ENCODE measurements at places on chromosomes 6 and 20.

DNA sequence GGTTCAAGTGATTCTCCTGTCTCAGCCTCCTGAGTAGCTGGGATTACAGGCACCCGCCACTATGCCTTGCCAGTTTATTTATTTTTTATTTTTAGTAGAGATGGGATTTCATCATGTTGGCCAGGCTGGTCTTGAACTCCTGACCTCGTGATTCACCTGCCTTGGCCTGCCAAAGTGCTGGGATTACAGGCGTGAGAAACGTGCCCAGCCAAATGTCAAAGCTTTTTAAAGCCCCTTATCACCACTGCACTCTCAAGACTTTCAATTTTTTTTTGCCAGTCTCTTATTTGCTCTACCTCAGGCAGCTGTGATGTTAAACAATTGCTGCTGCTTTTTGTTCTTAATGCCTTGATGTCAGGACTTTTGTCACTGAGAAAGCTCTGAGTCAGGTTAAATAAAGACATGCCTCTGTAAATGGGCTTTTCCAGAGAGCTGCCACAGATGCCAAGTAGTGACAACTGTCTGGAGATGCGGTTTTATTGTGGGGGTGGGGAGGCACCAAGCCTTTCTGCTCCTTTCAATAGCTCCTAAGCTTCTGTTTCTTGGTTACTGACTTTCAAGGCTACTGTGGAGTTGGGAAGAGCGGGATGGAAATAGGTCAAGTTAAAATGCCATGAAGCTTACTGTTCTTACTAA is 29.2 kb downstream of the RSPH3 start:
- DNase-seq, result no peak
- H3K4me3 ChIP-seq, result no peak overlapping the region
- H3K4me1 ChIP-seq, result no peaks in the 10 kb centered on the region
- H3K27ac ChIP-seq, result no peak overlapping the region

DNA sequence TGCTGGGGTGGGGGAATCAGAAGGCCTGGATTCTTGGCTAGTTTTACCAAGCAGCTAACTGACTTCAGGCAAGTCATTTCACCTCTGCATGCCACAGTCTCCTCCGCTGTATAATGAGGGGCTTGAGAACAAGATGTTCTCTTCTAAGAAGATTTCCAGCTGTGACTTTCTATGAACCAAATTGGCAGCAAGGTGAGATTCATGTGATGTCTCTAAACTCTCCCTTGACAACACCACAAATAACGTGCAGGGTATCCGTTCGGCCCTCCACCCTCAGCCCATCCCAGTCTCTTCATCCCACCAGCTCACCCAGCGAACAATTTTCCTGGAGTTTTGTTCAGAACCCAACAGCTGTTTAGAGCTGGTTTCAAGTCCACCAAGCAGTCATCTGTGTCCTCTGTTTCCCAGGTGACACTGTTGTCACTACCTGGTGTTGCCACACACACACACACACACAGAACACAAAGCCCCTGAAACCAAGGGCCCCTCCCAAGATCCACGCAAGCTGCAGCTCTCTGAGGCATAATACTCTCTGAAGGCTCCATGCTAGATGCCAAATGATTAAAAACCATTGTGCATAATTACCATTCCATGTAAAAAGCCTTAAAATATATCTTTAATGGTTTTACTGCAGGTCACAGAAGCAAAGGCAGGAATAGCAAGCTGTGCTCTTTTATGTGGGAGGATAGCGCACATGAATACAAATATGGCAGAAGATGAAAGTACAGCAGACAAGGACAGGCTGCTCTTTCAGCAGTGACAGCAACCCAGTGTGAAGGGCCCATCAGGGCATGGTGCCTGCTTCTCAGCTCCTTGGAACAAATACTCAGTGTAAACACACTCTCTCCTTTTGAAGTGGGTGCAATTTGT is 48.2 kb downstream of the ARHGAP18 start:
- H3K27ac ChIP-seq, result peak overlapping the region; percentile 60
- H3K27me3 ChIP-seq, result no peaks in the 10 kb centered on the region
- no peak overlapping the region for H3K4me3 ChIP-seq
- H3K36me3 ChIP-seq, result no peaks in the 10 kb centered on the region
- DNase-seq, result no peak
- H3K4me1 ChIP-seq, result peaks cover 52% of the 10 kb centered on the region

DNA sequence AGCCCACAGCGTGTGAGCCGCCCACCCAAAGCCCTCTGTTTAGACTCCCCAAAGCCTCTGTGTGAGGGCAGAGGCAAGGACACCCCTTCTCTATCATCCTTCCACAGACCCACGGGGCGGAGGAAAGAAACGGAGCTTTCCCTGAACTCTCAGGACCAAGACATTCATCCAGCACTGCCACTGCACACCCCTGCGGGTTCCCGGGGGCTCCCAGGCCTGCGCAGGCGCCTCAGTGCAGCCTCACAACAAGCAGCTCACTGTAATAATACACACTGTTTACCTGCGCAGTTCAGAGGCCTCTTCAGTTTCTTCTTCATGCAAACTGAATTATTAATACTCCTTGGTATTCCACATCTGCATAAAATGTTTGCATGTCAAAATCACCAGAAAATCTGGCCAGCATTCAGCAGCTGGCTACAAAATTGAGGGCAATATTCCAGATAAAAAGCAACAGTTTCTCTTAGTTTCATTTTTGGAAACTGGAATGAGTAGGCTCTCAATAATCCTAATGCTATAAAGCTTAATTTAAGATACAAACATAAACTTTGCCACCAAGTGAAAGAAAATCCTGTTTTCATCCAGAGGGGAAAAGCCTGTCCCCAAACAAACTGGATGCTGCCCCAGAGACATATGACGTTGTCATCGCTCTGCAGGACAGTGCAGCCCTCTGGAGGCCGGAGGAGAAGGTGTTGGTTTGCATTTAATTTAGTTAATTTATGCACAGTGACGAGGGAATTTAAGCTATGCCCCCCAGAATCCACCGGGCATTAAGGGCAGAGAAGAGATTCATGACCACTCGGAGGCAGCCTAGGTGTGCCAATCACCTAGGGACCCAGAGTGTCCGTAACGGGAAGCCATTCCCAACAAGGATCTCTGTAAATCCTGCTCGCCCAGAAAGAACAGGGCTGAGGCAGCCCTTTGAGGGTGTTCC is 45.3 kb downstream of the NINL start:
- no peaks in the 10 kb centered on the region for H3K36me3 ChIP-seq
- peak overlapping the region; percentile 44 for H3K4me3 ChIP-seq
- no peaks in the 10 kb centered on the region for H3K4me1 ChIP-seq

- H3K27me3 ChIP-seq, result no peaks in the 10 kb centered on the region
- no peaks in the 10 kb centered on the region for H3K36me3 ChIP-seq
- DNase-seq, result no peak
These were observed 5.5 kb downstream of the ANKEF1 start for GRCh38 chr20:10040070-10040975.
